ENCODE measurements at places on chromosomes 5 and 9.

GRCh38 chr9:3292311-3292710 is 233.5 kb downstream of the RFX3 start:
- DNase-seq = no peak

DNA sequence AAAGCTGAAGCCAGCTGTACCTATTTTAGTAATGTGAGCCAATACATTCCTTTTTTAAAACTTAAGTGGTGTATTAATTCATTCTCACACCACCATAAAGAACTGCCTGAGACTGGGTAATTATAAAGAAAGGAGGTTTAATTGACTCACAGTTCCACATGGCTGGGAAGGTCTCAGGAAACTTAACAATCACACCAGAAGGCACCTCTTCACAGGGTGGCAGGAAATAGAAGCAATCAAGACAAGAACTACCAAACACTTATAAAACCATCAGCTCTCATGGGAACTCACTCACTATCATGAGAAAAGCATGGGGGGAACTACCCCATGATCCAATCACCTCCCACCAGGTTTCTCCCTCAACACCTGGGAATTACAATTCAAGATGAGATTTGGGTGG is 21.0 kb downstream of the ESM1 start:
- DNase-seq = no peak

DNA sequence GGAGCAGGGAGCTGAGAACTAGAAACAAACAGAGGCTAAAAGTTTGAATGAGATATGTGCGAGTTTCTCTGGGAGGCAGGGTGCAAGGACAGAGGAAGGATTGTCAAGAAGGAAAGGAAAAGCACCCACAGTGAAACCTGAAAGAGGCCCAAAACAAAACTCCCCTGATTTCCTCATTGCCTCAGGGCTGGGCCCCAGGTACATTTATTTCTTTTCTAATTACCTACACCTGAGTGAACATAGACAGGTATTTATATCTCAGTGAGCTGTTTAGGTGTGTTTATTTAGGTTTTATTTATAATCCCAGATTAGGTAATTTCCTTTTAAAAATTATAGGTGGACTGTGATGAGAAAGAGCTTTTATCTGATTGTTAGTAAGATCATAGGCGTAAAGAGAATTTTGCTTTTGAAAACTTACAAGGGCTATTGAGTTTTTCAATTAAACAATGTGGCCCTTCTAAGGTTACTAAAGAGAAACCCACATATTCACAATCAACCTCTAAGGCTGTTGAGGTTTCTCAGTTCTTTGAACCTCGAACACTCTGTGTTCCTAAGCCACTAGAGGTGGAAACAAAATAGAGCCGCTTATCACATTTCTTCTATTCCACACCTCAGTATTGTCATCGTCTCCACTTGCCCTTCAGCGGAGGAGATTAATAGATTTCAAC is 344.8 kb downstream of the ZNF608 start:
- DNase-seq = no peak

DNA sequence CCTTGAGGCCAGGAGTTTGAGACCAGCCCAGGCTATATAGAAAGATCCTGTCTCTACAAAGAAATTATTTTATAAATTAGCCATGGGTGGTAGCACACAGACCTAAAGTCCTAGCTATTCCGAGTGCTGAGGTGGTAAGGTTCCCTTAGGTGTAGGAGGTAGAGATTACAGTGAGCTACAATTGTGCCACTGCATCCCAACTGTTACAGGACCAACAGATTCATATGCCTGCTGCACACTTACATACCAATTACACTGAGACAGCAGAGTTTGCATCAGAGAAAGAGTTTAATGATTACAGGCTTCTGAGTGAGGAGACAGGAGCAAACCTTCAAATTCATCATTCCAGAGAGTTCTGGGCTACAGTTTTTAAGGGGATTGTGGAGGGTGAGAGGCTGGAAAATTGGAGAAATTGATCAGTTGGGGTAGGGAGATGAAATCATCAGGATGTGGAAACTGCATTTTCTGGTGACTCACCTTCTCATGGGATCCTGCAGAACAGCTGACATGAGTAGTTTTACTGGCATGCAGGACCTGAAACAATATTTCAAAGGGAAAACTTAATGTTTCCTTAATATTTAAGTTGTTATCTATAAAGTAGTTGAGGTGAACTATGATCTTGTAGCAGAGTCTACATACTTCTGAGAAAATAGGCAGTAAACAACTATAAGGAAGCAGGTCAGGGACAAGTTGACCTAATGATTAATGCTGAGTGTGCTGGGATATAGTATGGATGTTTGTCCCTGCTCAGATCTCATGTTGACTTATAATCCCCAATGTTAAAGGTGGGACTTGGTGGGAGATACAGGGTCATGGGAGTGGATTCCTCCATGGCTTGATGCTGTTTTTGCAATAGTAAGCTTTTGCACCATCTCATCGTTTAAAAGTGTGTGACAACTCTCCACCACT is 54.7 kb downstream of the ANXA2R start:
- no peak for DNase-seq

DNA sequence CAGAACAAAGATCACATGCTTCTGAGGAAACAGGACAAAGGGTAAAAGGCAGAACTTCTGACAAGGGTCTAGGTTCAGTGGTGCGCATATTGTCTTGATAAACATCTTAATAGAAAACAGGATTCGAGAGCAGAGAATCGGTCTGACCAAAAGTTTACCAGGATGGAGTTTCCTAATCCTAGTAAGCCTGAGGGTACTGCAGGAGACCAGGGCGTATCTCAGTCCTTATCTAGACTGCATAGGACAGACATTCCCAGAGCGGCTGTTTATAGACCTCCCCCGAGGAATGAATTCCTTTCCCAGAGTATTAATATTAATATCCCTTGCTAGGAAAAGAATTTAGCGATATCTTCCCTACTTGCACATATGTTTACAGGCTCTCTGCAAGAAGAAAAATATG is 32.4 kb upstream of the TNFSF8 start:
- DNase-seq = no peak

DNA sequence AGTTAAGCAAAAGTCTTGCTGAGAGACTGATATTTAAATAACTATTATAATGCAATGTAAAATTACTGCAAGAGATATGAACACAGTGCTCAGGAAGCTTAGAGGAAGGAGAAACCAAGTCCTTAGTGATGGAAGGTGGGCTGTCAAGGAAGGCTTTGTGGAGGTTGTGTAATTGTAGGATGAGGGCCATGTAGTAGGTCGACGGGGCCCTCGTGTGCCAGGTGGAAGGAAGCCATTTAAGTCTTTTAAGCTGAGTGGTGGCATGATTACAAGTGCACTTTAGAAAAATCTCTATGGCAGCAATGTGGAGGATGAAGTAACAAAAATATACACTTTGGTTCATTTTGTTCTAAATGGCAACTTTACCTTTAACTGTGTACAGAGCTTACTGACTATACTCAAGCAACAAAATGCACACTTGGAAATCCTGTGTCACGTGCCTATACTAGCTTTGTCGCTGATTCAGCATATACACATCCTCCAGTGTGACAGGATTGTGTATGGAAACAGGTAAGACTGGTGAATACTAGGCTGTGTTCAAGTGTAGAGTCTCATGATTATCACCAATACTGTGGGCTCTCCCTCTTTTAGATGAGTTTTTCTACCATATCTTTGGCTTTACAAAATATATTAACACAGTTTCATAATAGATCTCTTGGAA is 78.6 kb downstream of the TMC1 start:
- DNase-seq = no peak

DNA sequence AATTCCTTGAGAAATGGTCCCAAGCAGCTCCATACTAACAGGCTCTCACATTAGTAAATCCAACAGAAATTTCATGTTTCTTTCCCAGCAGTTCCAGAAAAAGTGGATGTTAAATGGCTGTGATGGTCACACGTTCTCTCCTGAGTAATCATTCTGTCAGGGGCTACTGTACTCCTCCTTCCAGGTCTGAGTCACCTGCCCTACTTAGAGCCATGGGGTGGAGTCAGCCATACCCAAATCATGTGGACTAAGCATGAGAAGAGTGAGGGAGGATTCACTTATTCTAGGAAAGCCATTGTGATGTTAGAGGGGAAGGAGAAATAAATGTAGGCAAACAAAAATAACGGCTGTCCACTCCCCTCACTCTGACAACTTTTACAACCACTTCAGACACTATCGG is 547.2 kb downstream of the CSNK1G3 start:
- DNase-seq = no peak

GRCh38 chr5:57437976-57438805 is 44.4 kb downstream of the ACTBL2 start:
- DNase-seq = no peak

GRCh38 chr9:18703151-18703900 is 229.4 kb downstream of the ADAMTSL1 start:
- DNase-seq = no peak

GRCh38 chr5:161481922-161482321 is 64.6 kb downstream of the GABRB2 start:
- no peak for DNase-seq

GRCh38 chr5:168971100-168971499 is 329.8 kb downstream of the SLIT3 start:
- no peak for DNase-seq

DNA sequence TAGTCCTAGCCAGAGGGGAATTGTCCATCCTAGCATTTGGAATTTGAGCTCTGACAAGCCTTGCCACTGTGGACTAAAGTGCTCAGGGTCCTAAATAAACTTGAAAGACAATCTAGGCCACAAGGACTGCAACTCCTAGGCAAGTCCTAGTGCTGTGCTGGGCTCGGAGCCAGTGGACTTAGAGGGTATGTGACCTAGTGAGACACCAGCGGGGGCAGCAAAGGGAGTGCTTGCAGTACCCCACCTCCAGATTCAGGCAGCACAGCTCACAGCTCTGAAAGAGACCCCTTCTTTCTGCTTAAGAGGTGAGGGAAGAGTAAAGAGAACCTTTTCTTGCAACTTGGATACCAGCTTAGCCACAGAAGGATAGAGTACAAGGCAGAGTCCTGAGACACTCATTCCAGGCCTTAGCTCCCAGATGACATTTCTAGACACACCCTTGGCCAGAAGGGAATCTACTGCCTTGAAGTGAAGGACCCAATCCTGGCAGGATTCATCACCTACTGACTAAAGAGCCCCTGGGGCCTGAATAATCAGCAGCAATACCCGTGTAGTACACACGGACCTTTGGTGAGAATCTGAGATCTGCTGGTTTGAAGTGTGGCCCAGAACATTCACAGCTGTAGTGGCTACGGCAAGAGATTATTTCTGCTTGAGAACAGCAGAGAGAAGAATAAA is 164.6 kb downstream of the CCDC171 start:
- no peak for DNase-seq

GRCh38 chr5:120769312-120769872 is 305.3 kb downstream of the PRR16 start:
- no peak for DNase-seq

DNA sequence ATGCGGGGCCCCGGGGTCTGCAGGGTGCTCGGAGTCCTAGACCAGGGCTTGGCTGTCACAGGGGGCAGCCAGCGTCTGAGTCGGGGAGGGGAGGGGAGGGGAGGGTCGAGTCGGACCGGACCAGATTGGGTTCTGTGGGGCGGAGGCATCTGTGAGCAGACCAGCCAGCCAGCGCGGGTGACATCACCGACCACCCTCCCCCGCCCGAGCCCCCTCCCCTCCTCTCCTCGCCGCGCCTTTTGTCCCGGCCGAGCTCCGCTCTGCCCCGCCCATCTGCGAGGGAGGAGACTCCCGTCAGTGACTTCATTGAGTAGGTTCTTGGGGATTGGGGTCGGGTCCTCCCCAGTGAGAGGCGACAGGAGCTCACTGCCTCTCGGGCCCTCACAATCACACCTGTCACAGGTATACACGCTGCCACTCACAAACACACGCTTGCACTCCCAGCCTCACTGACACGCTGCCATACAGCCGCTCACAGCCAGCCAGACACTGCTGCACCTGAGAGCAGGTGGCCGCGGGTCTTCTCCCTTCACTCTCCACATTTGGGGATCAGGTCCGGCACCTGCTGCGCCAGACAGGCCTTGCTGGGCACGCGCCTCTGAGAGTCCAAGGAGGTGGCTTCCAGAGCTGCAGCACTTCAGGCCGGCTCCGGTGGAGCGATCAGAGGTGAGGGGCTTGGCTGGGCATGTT is 546 bp downstream of the DNAJB5 start:
- DNase-seq = peak; percentile 24

- no peak for DNase-seq
These were observed 336.2 kb upstream of the ZNF462 start for GRCh38 chr9:106526716-106527204.

- no peak for DNase-seq
These were observed 986.4 kb upstream of the CDH18 start for GRCh38 chr5:20974426-20974825.

DNA sequence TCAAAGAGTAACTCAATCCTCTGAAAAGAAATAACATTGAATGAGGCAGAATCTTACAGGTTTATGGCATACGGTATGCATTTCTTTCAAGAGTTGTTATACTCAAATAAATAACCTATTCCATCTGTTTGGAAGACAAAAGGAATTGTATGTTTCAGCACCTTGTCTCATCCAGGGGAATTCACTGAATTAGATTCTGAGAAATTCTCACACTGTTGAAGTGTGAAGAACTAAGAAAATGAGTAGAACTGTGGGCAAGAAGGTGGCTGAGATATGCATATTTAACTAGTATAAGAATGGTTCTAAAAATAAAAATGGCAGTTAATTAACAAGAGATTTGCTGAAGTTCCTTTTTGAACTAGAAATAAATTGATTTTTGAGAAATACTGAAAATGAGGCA is 279.3 kb upstream of the DAP start:
- no peak for DNase-seq

DNA sequence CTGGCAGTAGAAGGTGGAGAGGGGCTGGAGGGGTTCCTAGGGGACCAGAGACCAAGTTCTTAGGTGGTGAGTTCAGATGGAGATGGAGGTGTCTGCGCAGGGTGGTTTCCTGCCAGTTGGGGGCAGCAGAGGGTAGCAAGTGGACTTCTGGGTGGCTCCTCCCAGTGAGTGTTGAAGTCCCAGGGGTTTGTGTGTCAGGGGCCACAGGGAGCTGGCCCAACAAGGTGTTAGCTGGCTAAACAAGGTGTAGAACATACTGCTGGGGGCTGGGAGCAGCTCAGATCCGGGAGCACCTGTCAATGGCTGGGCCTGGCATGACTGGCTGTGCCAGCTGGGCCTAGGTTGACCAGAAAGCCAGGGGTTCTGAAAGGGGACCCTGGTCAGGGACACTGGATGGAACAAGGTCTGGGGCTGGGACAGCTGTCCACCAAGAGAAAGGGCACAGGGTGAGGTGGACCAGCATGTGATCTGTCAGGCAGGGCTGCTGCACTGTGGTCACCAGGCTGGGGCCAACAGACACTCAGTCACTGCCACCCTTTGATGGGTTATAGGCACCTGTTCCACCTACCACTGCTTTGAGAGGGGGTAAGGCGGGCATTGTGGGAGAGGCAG is 35.6 kb downstream of the DAB2IP start:
- DNase-seq = peak; percentile 71

DNA sequence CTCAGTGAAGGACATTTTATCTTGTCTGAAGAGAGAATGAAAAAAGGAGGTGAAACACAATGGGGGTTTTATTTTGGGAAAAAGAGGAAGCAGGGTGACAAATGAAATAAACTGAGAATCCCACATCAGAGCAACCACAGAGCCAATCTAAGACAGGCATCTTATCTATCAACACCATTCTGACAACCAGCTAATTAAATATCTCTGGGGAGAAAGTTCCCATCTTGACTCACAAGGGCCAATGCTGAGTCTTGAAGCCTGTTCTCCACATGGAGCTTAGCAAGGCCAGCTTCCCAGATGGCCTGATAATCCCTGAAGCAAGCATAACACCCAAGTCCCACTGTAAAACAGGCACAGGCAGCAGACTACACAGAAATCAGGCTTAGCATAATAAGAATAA is 30.4 kb downstream of the DPYSL3 start:
- DNase-seq = no peak

GRCh38 chr5:151699071-151699901 is 12.6 kb upstream of the SPARC start:
- no peak for DNase-seq

GRCh38 chr9:133769511-133770075 is 31.4 kb upstream of the SARDH start:
- no peak for DNase-seq
